Tracheal epithelial cell (primary cell): ENCODE measurements at places on chromosomes 2 and 18. TPM values are rescaled to one million over a fixed set of nuclear protein-coding genes. Genes with fewer than 3 reads are reported as not detected.

PCARE gene
- total RNA-seq = not detected in 2 replicates

MDH1B gene
- total RNA-seq = 0.48 TPM in 1 of 2 replicates, not detected in the other

EML6 gene
- total RNA-seq = 0.43 and 0.48 TPM in 2 replicates

SPATA3 gene
- total RNA-seq = not detected in 2 replicates

CRYGC gene
- not detected in 2 replicates for total RNA-seq

ALPG gene
- under 0.01 TPM in 1 of 2 replicates, not detected in the other for total RNA-seq

HOXD12 gene
- total RNA-seq = not detected in 2 replicates

MROH2A gene
- total RNA-seq = not detected in 2 replicates

TNP1 gene
- total RNA-seq = not detected in 2 replicates

KIAA2012 gene
- total RNA-seq = not detected in 2 replicates

HOXD3 gene
- 0.72 TPM in 1 of 2 replicates, not detected in the other for total RNA-seq

FBXO41 gene
- 2.8 and 3.9 TPM in 2 replicates for total RNA-seq

DNAJC27 gene
- 1.5 and 4.1 TPM in 2 replicates for total RNA-seq

TM4SF20 gene
- total RNA-seq = not detected in 2 replicates

C2orf72 gene
- total RNA-seq = 0.24 TPM in 1 of 2 replicates, not detected in the other

KCNF1 gene
- 0.48 TPM in 1 of 2 replicates, not detected in the other for total RNA-seq

CD207 gene
- total RNA-seq = not detected in 2 replicates
